ENCODE measurements at places on chromosomes 1 and 21.

DNA sequence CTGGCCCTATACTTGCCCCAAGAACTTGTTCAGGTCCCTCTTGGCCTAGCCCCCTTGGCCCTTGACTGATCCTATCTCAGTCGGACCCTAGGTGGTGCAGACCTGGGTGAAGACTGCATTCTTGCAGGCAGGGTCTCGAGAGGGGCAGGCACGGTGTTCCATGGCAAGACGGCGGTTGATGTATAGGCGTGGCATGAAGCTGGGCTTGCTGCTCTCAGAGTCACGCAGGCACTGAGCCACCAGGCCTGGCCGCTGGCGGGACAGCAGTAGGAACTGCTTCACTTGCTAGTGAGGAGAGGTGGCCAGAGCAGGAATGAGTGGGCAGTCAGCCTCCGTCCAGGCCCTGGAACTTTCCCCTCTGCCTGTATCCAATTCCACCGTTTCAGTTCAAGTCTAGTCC is 3.8 kb downstream of the HECTD3 start:
- no peak for DNase-seq

GRCh38 chr21:38675182-38675824 is 130.4 kb upstream of the ETS2 start:
- DNase-seq, result no peak

DNA sequence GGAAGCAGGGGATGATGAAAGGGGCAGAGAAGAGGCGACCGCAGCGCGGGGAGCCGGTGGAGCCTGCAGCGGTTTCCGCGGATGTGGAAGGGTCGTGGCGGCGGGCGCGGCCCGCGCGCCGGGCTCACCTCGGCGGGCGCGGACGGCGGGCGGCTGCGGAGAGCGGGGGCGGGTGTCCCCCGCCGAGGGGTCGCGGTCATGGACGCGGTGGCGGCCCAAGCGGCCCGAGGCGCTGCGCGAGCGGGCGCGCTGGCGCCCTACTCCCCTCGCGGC is 572 bp downstream of the LPGAT1 start:
- DNase-seq, result no peak

DNA sequence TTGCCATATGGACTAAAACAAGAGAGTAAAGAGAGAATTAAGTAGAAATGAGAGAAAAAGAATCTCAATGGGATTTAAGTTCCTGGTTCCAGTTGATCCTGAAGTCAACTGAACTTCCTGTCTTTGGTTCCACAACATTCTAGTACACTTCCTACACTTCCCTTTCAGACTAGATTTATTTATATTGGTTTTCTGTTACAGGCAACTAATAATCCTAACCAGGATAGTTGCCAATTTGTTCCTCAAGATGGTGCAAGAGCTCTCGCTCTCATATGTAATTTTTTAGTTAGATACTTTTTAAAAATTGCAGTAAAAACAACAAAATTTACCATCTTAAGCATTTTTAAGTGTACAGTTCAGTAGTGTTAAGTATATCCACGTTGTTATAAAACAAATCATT is 28.8 kb upstream of the TRIM45 start:
- no peak for DNase-seq

DNA sequence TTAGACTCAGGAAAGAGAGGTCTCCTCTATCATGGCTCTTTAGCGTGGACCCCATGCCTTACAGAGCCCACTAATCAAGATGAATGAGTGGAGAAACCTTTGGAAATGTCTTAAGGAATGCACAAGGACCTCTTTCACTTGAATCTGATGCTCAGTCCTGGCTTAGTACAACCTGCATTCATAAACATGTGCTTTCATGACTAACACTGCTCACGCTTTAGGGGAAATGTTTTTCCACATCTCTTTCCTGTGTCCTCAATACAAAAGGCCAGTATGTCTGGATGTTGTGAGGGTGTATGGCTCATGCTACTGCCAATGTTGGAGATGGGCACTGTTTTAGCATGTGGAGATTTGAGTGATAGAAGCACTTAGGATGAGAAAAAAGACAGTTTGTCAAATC is 14.2 kb upstream of the GNG12 start:
- DNase-seq, result no peak
